Stimulated activated CD4-positive, alpha-beta T cell treated with anti-CD3 and anti-CD28 coated beads, Interleukin-1b, Interleukin-23, amount 100 ng/mL, for 1 hour (primary cell): ENCODE measurements at places on chromosomes 1 and 21.

- no peak for DNase-seq
These were observed 282.0 kb downstream of the PTPRU start for GRCh38 chr1:29518183-29518835.

GRCh38 chr21:28069450-28069923 is 923.2 kb downstream of the LTN1 start:
- DNase-seq: no peak

GRCh38 chr1:45769261-45769932 is 18.9 kb upstream of the IPP start:
- DNase-seq: no peak

- DNase-seq: no peak
These were observed 32.0 kb downstream of the SUSD4 start for GRCh38 chr1:223331929-223332328.

- DNase-seq: no peak
These were observed 435 bp downstream of the ILF2 start for GRCh38 chr1:153670257-153670858.

DNA sequence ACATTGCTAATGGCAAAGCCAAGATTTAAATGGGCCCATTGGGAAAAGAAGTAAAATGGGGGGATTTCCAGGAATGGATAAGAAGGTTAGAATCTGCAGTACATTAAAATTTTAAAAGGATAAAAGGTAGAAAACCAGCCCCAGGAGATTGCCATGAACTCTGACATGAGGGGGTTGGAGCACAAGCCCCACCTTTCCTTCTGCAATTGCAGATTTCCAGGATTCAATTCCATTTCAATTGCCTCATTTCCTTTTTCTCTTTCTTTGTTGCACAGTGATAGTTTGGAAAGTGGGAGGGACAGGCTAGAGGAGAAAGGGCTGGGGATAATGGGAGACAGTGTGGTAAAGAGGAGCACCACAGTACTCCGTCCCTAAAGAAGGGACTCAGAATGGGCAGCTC is 238.5 kb upstream of the RAB4A start:
- no peak for DNase-seq

- DNase-seq: no peak
These were observed 4.6 kb downstream of the TMEM63A start for GRCh38 chr1:225877580-225877979.
